ENCODE measurements at places on chromosomes 3 and 15. TPM values are rescaled to one million over a fixed set of nuclear protein-coding genes. Genes with fewer than 3 reads are reported as not detected.

The RTP1 gene
- not detected for total RNA-seq

The CNTN6 gene
- 0.47 TPM for total RNA-seq

The KNG1 gene
- 0.57 TPM for total RNA-seq

The DAZL gene
- total RNA-seq: not detected

The CYP1A2 gene
- total RNA-seq: not detected

The SPESP1 gene
- not detected for total RNA-seq

The TRIM59 gene
- total RNA-seq: 1.7 TPM

The KIAA1143 gene
- 21.5 TPM for total RNA-seq
